ENCODE measurements at places on chromosomes 5 and 9. TPM values are rescaled to one million over a fixed set of nuclear protein-coding genes. Genes with fewer than 3 reads are reported as not detected.

Gene CACFD1
- total RNA-seq, result 9.1 TPM

Gene ZNF300
- total RNA-seq, result 9.9 TPM

Gene GDNF
- total RNA-seq, result 0.83 TPM

DNA sequence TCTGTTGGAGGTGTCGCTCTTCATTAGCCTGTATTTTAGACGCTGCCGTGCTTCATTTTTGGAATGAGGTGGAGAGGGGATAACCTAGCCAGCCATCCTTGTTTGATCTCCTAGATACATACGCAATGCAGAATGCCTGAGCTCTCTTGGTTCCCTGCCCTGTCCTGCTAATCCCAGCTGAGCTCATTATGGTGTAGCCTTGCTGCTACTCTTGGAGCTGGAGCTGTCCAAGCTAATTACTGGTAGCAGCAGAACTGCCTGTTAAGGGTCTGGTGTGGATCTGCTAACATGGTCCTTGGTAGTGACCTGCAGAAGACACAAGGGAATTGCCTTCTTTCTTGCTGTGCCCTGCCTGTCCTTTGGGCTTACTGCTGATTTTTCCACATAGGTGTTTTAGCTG lies 207.9 kb downstream of the CNTLN start:
- DNase-seq, result no peak

DNA sequence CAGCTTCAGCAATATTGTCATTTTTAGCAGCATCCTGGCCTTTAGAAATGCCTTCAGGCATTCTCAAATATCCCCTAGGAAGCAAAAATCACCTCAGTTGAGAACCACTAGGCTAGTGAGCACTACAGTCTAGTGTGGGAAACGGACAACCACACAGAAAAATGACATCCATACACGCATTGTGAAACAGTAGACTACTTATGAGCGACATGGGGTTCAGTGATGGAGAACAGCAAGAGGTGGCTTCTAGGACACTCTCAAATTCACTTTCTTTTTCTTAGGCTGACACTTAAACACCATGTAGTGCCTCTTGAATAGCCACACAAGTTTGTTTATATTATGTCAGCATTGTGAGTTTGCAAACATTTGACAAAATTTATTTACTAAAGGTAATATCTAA lies 203.0 kb downstream of the KDM4C start:
- no peak for DNase-seq

- DNase-seq, result peak; percentile 85
Measured at GRCh38 chr5:14142827-14143545, at the start of gene TRIO. Gene TRIO, plus strand, starts transcription at chr5:14143342. Its CDS starts 384 bp downstream, at chr5:14143726.

GRCh38 chr9:94860678-94861588 lies 134.4 kb downstream of the AOPEP start:
- peak; percentile 100 for DNase-seq

GRCh38 chr5:122736086-122736845 lies 38.6 kb upstream of the SNX2 start:
- DNase-seq, result no peak

GRCh38 chr5:31410089-31410488 lies 121.8 kb downstream of the DROSHA start:
- no peak for DNase-seq

GRCh38 chr5:56106837-56107236 lies 112.1 kb upstream of the IL6ST start:
- DNase-seq, result no peak

DNA sequence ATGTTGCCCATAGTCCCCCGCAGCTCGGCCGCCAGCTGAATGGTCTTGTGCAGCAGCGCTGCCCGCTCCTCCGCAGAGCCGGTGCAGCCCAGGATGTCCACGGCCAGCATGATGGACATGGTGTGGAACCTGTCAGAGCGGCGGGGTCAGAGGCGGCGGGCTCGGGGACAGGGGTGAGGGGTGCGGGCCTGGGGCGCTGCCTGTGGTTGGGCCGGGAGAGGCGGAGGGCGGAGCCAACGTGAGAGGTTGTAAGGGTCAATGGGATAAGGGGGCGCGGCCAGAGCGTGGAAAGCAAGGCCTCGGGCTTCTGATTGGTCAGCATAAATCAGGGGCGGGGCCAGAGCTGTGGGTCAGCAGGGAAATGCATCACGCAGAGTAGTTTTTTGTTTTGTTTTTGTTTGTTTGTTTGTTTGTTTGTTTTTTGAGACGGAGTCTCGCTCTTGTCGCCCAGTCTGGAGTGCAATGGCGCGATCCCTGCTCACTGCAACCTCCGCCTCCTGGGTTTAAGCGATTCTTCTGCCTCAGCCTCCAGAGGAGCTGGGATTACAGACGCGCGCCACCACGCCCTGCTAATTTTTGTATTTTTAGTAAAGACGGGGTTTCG lies 6.8 kb upstream of the TOR2A start:
- DNase-seq, result peak; percentile 19

DNA sequence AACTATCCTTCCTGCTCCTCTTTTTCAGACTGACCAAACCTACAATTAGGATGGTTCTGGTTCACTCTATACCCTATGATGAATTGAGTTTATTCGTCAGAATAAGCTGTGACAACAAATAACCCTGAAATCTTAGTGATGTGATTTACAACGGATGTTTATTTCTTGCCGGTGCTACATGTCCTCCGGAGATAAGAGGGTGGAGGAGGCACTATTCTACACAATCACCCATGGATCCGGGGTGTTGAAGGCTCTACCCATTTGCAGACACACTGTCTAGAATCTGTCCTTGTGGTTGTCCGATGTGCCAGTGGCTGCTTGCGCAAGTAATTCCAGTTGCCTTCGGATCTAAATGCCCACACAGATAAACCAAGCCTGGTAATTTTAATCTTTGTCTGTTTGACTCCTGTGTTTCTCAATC lies 44.7 kb downstream of the CDC14B start:
- DNase-seq, result peak; percentile 14

DNA sequence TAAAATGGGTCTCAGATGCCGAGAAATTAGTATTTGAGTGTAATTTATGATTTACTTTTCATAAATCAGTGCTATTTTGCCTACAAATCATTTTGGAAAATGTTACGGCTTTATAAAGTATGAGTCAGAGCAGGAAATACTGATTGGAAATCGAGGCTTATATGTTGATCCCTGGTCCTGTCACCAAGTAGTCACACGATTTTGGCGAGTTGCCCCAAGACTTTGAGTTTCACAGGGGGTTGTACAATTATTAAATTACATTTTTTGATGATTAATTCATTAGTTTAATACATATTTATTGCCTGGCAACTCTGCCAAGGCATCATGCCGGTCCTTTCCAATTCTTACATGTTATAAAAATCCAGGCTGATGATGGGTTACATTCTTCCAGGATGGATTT lies 443.9 kb upstream of the KLF4 start:
- DNase-seq, result no peak

DNA sequence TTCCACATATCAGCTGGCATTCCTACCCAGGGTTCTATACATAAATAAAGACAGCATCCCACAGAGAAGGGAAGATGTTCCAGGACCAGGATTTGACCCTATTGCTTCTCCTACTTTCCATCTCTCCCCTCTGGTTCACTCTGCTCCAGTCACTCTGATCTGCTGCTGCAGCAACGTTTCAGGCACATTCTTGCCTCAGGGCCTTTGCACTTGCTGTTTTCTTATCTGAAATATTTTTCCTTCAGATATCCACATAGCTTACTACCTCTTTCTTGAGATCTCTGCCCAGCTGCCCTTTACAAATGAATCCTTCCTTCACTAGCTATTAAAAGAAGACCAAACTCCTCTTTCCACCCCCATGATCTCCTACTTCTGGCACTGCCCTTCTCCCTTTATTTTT lies 204.5 kb downstream of the SPOCK1 start:
- no peak for DNase-seq
